ENCODE measurements at places on chromosomes 11 and 22.

- DNase-seq: no peak
- no peaks in the 10 kb centered on the region for H3K4me1 ChIP-seq
- peaks cover 6% of the 10 kb centered on the region for H3K27me3 ChIP-seq
- peaks cover 3% of the 10 kb centered on the region for H3K36me3 ChIP-seq
Observed at GRCh38 chr11:27443746-27444507, 28.7 kb downstream of the LGR4 start.

GRCh38 chr11:42840860-42841259 lies 470.9 kb upstream of the API5 start:
- DNase-seq: no peak
- no peak overlapping the region for H3K4me3 ChIP-seq
- H3K27me3 ChIP-seq: no peaks in the 10 kb centered on the region
- H3K4me1 ChIP-seq: no peaks in the 10 kb centered on the region
- no peaks in the 10 kb centered on the region for H3K36me3 ChIP-seq

GRCh38 chr11:46529095-46529905 lies 64.5 kb downstream of the AMBRA1 start:
- no peak overlapping the region for H3K4me3 ChIP-seq
- no peaks in the 10 kb centered on the region for H3K27me3 ChIP-seq
- H3K36me3 ChIP-seq: peaks cover 10% of the 10 kb centered on the region
- H3K4me1 ChIP-seq: peaks cover 27% of the 10 kb centered on the region
- H3K27ac ChIP-seq: no peak overlapping the region
- DNase-seq: peak; percentile 65

DNA sequence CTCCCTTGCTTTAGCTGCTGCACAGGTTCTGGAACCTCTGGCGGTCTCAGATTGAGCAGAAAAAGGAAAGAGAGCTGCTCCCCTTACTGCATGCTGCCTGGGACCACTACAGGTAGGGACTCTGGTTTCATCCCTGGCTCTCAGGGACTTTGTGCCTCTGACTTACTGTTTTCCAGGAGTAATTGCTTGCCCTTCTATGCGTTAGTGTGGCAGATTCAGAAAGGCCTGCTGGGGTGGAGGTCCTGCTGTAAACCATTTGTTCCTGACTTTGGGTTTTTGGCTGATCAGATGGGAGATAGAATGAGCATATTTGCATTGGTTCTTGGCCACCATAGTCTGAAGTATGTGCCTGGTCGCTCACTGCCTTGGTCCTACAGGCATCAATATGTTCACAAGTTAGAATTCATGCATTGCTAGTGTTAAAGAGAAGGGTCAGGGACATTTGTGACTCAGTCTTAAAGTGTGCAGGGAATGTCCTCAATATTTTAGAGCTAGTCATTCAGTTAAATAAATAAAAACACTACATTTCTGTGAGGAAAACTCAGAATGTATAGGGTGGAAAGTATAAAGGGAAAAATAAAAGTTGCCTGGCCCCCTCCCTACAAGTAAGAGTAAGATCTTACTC lies 78.0 kb downstream of the PISD start:
- H3K27ac ChIP-seq: peak overlapping the region; percentile 35
- peaks cover 32% of the 10 kb centered on the region for H3K36me3 ChIP-seq
- no peaks in the 10 kb centered on the region for H3K27me3 ChIP-seq

- no peaks in the 10 kb centered on the region for H3K27me3 ChIP-seq
- peaks cover 11% of the 10 kb centered on the region for H3K36me3 ChIP-seq
- no peak for DNase-seq
- H3K27ac ChIP-seq: no peak overlapping the region
- peaks cover 2% of the 10 kb centered on the region for H3K4me1 ChIP-seq
Observed at GRCh38 chr22:24409707-24410106, 17.7 kb upstream of the ADORA2A start.

DNA sequence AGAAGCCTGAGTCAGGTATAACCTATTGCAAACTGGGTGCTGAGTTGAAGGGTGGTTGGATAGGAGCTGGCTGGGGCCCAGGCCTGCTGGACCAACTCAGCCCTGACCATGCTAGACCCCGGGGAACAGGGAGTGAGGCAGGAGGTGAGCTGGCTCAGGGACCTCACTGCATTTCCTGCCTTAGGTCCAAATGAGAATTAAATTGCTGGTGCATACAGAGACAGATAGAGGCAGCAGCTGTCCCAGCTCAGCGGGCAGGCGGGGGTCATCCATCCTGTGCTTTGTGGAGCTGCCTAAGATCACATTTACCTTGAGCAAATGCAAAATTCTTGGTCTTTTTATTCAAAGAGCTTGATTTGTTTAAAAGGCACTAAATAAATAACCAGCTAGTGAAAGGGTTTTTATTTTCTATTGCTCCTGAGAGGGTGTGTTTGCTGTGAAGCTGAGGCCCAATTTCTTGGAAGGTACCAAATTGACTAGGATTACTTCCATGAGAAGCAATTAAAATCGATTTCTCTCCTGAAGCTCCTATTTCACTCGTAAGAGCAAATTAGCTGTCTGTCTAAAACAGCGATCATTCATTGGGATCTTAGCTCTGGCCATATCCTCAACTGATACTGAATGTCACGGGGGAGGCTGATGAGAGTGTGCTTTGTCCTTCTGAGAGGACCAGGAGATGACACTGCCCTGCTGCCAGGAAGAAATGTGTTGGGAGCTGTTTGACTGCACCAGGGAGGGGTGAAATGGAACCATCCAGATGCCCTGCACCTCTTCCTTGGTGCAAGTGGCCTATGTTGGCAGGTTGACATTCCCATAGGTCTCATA lies 24.9 kb downstream of the USH1C start:
- peaks cover 4% of the 10 kb centered on the region for H3K27me3 ChIP-seq
- no peaks in the 10 kb centered on the region for H3K4me1 ChIP-seq
- no peak overlapping the region for H3K27ac ChIP-seq
- no peaks in the 10 kb centered on the region for H3K36me3 ChIP-seq

DNA sequence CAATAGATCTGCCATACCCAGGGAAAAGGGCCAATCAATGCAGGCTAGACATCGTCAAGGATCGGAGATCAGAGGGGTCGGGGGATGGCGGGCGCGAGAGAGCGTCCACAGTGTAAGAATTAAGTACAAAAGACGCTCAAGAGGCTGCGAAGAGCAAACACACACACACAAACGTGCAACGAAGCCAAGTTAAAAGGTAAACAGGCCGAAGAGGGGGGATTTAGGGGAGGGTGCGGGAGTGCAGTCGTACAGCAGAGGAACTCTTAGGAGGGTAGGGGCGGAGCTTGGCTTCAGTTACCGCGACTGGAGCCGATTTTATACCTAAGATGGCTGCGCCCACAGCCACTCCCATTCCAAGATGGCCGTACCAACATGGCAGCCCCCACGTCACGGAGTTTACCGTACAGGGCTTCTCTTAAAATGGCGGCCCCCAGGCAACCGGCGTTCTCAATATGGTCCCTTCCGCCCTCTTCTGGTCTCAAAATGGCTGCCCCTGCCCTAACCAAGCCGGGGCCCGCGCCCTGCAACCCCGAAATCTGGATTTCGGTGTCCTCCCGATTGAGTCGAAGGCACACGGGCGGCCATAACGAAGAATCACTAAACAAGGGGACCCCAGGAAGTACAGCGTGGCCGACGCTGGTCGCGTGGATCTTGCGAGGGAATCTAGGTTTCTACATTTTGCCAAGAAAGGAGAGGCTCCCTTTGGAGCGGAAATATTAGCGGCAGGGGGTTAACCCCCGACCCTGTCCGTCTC lies 1.9 kb downstream of the GNG3 start:
- peaks cover 40% of the 10 kb centered on the region for H3K4me1 ChIP-seq
- peak overlapping the region; percentile 93 for H3K27ac ChIP-seq
- H3K36me3 ChIP-seq: peaks cover 10% of the 10 kb centered on the region
- peak; percentile 88 for DNase-seq
- peak overlapping the region; percentile 89 for H3K4me3 ChIP-seq

- DNase-seq: no peak
- H3K4me1 ChIP-seq: peaks cover 28% of the 10 kb centered on the region
- H3K36me3 ChIP-seq: peaks cover 21% of the 10 kb centered on the region
- H3K27ac ChIP-seq: peak overlapping the region; percentile 95
- peak overlapping the region; percentile 92 for H3K4me3 ChIP-seq
Observed at GRCh38 chr11:57323167-57323854, 1.4 kb downstream of the TNKS1BP1 start.

DNA sequence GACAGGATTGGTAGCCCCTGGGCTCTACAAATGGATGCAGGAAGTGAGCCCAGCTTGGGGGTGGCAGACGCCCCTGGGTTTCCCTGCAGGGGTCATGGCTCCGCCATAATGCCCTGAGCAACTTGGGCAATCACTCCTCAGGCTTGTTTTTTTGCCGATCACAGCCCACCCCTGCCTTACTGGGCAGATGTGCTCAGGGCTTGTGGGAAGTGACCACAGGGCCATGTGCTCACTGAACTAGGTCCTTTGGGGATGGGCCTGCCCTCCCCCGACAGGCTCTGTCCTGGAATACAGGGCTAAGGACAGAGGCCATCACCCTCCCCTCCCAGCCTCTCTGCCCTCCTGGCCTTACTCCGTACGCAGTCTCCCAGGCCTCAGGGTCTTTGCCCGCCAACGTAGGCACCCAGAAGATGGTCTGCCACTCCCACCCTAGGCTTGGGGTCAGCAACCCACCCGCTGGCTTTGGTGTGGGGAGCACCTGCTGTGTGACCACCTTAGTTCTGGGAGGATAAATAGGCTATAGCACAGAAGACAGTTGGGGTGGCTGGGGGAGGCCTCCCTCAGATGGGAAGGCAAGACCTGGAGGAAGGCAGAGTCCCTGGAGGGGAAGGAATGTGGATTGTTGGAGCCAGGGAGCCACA lies 3.8 kb downstream of the RPLP2 start:
- H3K36me3 ChIP-seq: peaks cover 8% of the 10 kb centered on the region
- peaks cover 11% of the 10 kb centered on the region for H3K4me1 ChIP-seq
- no peak overlapping the region for H3K4me3 ChIP-seq
- DNase-seq: no peak
- no peaks in the 10 kb centered on the region for H3K27me3 ChIP-seq
- H3K27ac ChIP-seq: no peak overlapping the region

DNA sequence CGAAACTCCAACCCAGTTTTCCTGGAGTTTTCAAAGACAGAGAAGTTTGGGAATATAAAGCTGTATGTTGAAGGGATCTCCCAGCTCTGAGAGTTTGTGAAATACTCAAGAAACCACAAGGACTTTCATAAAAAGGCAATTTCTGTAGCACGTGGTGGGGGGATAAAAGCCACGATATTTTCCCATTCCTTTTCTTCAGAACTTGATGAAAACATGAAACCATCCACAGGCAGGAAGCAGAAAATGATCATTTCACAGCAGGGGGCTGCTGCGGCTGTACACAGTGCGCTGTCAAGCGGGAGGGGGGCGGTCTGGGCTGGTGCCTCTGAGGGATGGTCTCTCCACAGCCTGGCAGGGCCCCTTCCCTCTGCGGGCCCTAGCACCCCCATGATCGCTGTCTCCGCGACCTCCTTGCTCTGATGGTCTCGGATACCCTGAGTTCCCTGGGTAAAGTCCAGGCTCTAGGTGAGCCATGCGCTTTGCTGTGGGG lies 423.2 kb downstream of the MN1 start:
- no peak overlapping the region for H3K4me3 ChIP-seq
- no peaks in the 10 kb centered on the region for H3K4me1 ChIP-seq
- DNase-seq: no peak
- peaks cover 4% of the 10 kb centered on the region for H3K27me3 ChIP-seq
- no peaks in the 10 kb centered on the region for H3K36me3 ChIP-seq
- no peak overlapping the region for H3K27ac ChIP-seq

- H3K36me3 ChIP-seq: no peaks in the 10 kb centered on the region
- DNase-seq: no peak
- H3K4me1 ChIP-seq: peaks cover 17% of the 10 kb centered on the region
- no peaks in the 10 kb centered on the region for H3K27me3 ChIP-seq
- no peak overlapping the region for H3K27ac ChIP-seq
Observed at GRCh38 chr11:75269896-75270295, 29.3 kb downstream of the TPBGL start.

- H3K4me3 ChIP-seq: peak overlapping the region; percentile 69
- DNase-seq: no peak
- H3K27ac ChIP-seq: no peak overlapping the region
Observed at GRCh38 chr11:35418282-35419183, 825 bp downstream of the SLC1A2 start.

GRCh38 chr22:49392247-49392646 lies 435.4 kb downstream of the BRD1 start:
- peaks cover 12% of the 10 kb centered on the region for H3K27me3 ChIP-seq
- H3K36me3 ChIP-seq: no peaks in the 10 kb centered on the region
- H3K4me1 ChIP-seq: no peaks in the 10 kb centered on the region
- no peak overlapping the region for H3K4me3 ChIP-seq
- no peak for DNase-seq

DNA sequence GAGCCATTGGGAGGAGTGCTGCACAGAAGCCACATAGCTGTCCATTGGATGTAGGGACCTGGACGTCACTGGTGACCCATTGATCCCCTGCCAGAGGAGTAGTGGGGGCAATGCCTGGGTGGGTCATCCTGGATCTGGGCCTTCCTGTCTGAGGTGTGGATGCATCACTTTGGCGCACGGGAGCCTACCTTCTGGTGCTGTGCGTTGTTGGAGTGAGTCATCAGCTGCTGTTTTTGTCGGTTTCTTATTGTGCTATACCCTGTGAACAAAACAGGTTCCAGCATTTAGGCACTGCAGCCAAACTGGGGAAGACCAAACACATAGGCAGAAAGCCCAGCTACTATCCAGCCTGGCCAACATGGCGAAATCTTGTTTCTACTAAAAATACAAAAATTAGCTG lies 3.2 kb downstream of the TAF6L start:
- DNase-seq: no peak
- H3K4me3 ChIP-seq: no peak overlapping the region
- peaks cover 4% of the 10 kb centered on the region for H3K36me3 ChIP-seq
- no peaks in the 10 kb centered on the region for H3K27me3 ChIP-seq
- no peak overlapping the region for H3K27ac ChIP-seq

DNA sequence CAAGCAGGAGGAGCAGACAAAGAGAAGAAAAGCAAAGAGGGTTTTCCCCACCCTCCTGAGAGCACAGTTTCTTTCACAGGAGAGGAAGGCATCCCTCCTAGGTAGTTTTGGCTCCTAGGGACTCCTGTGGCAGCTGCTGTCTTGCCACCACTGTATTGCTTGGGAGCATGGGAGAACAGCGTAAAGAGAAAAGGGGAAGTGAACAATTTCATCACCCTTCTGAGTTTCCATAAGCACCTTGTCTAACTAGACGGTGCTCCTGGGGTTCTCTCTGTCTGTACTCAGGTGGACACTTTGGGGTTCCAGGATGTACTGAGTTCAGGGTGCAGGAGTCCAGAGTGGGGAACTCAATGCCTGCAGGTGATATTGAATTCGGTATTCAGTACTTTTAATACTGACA lies 1430.5 kb downstream of the TBC1D22A start:
- no peaks in the 10 kb centered on the region for H3K4me1 ChIP-seq
- DNase-seq: no peak
- no peak overlapping the region for H3K27ac ChIP-seq
- peaks cover 7% of the 10 kb centered on the region for H3K27me3 ChIP-seq
- peaks cover 4% of the 10 kb centered on the region for H3K36me3 ChIP-seq

DNA sequence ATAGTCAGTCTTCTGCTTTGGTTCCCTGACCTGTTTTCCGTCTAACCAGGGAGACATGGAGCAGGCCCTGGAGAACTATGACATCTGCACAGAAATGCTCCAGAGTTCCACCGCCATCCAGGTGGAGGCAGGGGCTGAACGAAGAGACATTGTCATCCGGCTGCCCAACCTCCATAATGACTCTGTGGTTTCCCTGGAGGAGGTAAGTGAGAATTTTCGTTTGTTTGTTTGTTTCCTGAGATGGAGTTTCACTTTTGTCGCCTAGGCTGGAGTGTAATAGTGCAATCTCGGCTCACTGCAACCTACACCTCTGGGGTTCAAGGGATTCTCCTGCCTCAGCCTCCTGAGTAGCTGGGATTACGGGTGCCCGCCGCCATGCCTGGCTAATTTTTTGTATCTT lies 52.9 kb downstream of the CABIN1 start:
- H3K27me3 ChIP-seq: no peaks in the 10 kb centered on the region
- H3K4me3 ChIP-seq: no peak overlapping the region
- peaks cover 19% of the 10 kb centered on the region for H3K4me1 ChIP-seq
- H3K36me3 ChIP-seq: peaks cover 42% of the 10 kb centered on the region
- H3K27ac ChIP-seq: no peak overlapping the region

Data from memory B cell (primary cell).